ENCODE measurements at places on chromosomes 5 and 9.

DNA sequence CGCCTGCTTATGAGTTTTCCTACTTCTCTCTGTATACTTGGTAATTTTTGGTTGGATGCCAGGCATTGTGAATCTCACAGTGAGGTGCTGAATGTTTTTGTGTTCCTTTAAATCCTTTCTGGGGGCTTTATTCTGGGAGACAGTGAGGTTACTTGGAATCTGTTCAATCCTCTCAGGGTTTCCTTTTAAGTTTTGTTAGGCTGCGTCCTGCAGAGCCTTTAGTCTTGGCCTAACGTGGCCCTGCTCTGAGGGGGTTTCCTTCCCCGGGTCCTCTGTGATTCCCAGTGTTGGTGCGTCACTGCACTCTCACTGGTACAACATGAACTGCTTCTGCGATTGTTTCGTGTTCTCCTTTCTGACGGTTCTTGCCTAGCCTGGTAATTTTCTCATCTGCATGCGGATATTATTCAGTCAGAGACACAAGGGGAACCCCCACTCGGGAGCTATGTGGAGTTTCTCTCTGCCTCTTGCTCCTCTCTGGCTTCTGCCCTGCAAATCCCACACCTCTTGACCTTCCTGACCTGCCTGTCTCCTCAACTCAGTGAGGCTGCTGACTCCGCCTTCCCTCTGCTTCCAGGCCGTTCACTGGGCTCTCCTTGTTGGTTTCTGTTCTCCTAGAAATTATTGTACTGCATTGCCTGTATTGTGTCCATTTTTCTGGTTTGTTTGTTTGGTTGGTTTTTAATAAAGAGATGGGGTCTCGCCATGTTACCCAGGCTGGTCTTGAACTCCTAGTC lies 128.1 kb downstream of the DAB2IP start:
- DNase-seq: no peak

DNA sequence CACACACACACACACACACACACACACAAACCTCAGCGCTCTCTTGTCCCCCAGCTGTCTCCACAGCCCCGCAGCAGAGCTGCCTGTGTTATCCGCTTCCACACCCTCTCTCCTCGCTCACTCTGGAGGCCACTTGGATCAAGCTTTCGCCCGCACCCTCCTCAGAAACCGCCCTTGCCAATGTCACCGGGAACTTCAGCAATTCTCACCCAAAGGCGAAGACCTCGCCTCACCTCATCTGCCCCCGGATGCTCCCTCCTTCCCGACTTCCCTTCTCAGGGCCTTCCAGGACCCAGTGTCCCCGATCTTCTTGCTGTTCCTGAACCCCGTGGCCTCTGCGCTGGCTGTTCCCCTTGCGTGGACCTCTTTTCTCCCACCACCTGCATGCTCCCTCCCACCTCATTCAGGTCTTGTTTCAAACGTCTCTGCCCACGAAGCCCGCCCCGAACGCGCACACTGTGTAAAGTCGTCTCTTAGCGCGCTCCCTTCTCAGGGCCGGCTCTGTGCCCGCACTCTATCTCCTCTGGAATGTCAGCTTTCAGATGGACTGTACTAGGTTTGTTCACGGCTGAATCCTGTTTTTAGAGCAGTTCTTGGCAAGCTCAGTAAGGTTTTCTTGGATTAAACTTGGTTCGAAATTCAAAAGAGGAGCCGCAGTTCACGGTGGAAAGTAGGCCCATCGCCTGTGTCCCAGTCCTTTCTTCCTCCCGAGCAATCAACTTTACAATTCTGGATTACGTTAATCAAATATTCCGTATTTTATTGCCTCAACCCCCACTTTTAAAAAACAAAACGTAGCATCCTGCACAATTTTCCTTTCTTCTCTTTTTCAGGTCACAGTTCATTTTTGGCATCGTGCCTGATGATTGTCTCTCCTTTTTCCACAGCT lies 1.0 kb upstream of the TRIM7 start:
- no peak for DNase-seq

DNA sequence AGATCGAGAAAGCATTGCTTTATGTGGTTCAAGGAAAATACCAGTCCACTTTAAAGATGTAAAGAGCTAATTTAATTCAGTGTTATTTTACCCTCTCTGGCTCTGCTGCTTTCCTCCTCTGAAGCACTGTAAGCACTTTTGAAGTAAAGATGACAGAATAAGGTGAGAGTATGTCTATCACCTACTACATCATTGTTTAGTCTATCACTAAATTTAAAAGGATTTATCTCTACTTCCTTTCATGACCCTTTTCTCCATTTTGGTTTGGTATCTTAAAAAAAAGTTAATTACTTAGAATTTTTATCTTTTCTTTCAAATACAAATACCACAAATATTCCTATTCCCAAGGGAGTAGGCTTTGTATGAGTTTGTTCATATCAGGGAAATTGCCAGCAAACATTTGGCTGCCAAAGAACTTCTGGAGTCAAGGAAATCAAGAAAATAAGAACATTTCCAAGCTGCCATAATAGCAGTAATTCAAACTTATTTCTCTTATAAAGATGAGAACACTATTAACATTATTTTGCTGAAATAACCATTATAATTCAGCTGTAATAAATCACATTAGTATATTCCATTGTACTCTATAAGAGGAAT lies 77.8 kb downstream of the SLC38A9 start:
- DNase-seq: no peak

- DNase-seq: no peak
Observed at GRCh38 chr5:83857341-83857740, 136.7 kb upstream of the HAPLN1 start.

GRCh38 chr9:100294806-100295205 lies 57.9 kb downstream of the TEX10 start:
- no peak for DNase-seq

DNA sequence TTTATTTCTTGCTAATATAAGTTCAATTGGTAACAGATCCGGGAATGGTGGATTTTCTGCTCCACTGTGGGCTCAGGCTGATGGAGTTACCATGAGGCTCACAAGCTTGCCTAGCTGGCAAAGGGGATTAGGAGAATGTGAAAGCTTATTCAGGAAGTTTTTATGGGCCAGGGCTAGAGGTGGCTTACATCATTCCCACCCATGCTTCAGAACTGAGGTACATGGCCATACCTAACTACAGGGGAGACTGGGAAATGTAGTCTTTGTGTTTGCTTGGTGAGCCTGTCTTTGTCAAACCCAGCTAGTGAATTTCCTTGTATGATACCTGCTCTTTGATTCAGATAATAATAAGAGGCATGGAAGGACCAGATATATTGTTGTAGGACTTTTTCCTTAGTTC lies 105.9 kb upstream of the DHFR start:
- no peak for DNase-seq

DNA sequence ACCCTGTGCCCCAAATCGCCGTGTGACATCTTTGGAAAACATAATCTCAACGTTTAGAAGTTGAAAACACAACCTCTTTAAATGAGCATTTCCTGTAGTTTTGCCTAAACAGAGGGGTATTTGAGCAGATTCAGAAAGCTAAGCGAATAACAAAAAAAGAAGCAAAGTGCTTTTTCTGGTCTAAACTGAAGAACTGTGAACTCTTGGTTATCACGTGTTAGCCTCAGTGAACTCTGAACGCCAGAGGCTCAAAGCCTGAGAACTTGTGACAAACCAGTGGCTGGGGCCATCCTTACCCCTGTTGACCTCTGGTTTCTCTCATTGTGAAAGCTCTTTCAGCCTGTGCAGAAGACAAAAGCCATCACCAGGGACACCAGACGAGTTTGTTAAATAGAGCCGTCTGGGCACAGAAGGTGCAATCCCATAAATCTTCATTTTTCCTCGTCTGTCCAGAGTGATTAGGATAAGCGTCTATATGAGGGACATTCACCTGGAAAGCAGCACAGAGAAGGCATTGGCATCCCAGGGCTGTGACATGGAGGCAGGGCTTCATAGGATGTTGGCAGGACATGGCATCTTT lies 61.4 kb upstream of the ICE1 start:
- peak; percentile 60 for DNase-seq

- no peak for DNase-seq
Observed at GRCh38 chr5:164204338-164204946, 699.0 kb downstream of the MAT2B start.

- DNase-seq: no peak
Observed at GRCh38 chr9:128062846-128063831, 4.0 kb downstream of the NAIF1 start.

DNA sequence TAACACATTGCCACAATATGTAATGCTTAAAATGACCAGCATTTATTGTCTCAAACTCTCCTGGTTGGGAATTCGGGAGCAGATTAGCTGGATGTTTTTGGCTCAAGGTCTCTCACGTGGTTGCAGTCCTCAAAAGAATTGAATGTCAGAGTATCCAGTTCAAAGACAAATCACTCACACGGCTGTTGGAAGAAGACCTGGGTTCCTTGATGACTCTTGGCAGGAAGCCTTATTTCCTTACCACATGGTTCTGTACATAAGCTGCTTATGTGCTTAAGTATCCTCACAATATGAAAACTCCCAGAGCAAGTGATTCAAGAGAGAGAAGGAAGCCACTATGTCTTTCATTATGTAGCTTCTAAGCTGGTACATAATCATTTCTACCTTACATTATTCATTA lies 230.3 kb upstream of the PTPRD start:
- no peak for DNase-seq

DNA sequence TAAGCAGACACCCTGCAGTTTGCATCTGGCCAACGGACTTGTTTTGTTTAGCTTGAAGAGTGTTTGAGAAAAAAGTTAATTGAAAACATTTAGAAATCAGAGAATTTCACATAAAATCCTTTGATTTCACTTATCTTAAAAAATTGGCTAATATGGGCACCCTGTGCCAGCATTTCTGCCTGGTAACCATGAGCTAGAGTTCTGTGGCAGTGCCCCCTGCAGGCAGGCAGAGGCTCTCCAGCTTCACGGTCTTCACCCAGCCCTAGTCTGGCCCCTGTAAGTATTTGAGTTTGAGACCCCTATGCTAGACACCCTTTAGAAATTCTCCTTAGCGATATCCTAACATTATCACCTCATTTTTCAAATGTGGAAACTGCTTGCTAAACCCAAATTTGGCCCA lies 18.8 kb upstream of the FANCC start:
- DNase-seq: no peak

GRCh38 chr9:84121991-84122523 lies 141.5 kb downstream of the RMI1 start:
- DNase-seq: no peak

- no peak for DNase-seq
Observed at GRCh38 chr9:129175515-129175824, 2.6 kb downstream of the IER5L start.

GRCh38 chr9:18194316-18194715 lies 279.6 kb upstream of the ADAMTSL1 start:
- DNase-seq: no peak

- no peak for DNase-seq
Observed at GRCh38 chr5:163409384-163409783, 28.0 kb upstream of the CCNG1 start.

- no peak for DNase-seq
Observed at GRCh38 chr9:38181866-38182265, 112.8 kb upstream of the SHB start.

DNA sequence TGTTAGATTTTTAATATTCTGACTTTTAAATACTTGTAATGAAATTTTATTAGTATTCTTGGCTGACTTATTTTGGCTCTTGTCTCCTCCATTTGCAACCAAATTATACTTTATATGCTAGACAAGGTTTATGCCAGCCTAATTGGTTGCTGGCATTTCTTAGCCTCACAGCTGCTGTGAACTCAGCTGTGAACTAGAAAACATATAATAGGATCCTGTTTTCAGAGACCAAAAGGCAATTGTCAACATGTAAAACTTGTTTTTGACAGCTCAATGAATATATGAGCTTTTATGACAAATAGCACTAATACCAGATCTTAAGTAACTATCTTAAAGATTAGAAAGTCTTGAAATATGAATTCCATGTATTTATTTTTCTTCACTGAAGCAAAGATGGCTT lies 25.9 kb downstream of the KIF2A start:
- DNase-seq: no peak

GRCh38 chr9:123304340-123304691 lies 35.9 kb upstream of the STRBP start:
- DNase-seq: no peak

DNA sequence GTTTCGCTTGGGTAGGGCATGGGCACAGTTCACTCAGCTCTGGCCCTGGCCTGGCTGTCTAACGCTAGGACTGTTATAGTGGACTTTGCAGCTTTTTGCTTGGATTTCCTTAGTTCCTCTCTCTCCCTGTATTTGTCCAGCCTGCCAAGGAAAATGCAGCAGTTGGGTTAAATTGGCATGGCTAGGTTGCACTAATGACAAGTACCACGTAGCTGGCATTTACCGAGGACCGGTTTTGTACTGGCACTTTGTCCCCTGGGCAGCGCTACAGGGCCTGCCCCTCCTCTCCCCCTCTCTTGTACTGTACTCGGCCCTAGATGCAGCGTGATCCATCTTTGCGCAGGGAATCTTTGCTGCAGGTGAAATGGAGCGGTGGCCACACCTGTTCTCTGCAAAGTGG lies 2.4 kb downstream of the WDR5 start:
- no peak for DNase-seq

GRCh38 chr9:99184110-99184474 lies 37.6 kb downstream of the ALG2 start:
- no peak for DNase-seq

DNA sequence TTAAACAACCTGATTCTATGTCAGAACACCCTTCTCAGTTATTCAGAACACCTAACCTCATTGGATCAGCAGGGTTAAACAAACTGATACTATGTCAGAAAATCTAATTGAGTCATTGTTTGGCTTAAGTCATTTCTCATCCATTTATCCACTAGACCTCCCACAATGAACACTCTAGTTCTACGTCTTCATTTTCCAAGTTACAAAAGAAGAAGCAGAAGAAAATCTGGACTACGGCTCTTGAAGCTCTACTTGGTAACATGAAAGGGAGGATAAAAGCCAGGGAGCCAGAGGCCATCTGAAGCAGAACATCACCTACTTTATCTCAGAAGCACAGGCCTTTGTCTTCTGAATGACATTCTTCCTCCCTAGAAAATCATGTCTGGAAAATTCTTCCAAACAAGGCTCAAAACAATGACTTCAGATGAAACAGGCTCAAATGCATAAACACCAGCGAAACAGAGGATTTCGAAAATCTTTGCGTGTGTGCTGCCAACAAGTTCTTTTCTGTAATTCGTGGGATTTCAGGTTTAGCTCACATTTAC lies 35.4 kb upstream of the TGFBI start:
- no peak for DNase-seq

- DNase-seq: no peak
Observed at GRCh38 chr9:100879884-100880283, 148.6 kb upstream of the PLPPR1 start.

DNA sequence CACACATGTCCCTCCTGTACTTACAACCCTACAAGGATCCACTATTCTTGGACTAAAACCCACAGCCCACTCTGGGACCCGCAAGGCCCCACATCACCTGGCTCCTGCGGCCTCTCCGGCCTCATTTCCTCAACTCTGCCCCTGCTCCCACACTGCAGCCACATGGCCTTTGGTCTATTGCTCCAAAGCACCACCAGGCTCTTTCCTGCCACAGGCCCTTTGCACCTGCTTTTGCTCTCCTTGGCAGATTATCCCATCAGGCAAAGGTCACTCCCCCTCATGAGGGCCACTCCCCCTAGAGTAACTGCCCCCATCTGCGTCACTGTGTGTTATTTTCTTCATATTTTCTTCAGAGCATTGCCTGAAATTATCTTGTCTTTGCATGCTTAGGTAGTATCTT lies 26.1 kb upstream of the CPLX2 start:
- no peak for DNase-seq
